Naive B cell (primary cell): ENCODE measurements at places on chromosomes 1 and 21. TPM values are rescaled to one million over a fixed set of nuclear protein-coding genes. Genes with fewer than 3 reads are reported as not detected.

DNA sequence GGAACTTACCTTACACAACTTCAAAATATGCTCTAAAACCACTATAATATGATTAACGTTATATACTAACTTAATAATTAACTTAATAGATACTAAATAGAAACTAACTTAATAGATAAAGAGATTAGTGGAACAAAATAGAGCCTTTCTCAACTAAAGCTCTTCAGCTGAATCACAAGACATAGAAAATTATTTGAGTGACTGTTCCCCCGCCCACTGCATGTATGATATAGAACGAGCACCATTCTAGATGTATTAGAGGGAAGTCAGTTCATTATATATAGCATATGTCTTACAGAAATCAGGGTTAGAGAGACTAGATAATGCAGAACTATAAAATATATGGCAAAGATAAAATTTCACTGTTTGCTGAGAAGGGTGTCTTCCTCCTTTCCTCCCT lies 16.3 kb downstream of the LYPLAL1 start:
- no peak for DNase-seq

DNA sequence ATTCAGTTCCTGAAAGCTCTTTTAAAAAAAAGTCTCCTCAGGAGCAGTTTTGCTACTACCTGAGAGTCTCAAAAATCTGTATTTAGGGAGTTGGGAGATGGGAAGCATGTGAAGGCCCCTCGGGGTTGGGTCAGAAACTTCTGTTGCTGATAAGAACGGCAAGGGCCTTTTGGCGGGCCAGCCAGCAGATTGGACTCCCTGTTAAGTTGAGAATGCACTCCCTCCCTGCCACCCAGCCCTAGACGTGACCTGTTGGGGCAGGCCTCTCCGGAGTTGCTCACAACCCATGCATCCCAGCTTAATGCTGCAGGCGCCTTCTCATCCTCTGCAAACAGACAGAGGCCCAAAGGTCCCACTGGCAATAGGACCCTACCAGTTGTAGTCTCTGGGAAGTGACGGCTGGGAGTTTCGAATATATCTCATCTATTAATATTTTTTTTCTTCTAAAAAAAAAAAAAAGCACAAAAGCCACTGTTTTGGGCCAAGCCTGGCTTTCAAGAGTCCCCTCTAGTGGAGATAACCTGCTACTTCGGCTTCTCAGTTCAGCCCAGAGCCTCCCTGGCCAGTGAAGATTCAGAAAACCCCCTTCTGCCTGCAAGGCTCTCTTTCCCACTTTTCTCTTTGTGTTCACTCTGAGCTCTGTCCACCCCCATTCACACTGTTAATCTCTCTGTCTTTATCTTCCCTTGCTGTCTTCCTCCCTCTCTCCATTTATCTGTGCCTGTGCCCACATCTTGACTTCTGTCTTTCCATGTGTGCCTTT lies 5.3 kb downstream of the PLXNA2 start:
- DNase-seq = no peak

GRCh38 chr1:166167572-166167925 lies 748 bp upstream of the FAM78B start:
- no peak for DNase-seq

DNA sequence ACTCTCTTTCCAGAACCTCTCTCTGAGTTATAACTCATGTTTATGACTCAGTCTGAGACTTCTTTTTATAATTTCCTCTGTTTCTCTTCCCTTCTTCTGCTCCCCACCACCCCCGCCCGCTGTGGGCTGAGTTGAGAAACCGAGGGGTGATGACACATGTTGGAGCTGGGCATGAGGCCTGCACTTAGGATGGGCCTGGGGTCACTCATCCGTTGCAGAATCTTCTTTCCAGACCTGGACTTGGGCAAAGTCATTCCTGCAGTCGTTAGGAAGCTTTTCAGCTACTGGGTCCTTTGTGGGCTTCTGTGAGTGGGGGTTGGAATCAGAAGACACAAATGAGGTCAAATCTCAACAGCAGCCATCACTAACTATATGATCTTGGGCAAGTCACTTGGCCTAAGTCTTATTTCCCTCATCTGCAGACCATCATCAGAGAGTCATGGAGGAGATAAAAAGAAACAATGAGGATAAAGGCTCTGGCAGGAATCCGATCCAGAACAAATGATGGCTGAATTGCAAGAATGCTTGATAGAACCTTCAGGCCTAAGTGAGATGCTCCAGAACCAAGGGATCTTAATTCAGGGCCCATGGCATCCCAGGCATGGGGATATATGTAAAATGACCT lies 53.4 kb downstream of the RPS6KA1 start:
- no peak for DNase-seq

DNA sequence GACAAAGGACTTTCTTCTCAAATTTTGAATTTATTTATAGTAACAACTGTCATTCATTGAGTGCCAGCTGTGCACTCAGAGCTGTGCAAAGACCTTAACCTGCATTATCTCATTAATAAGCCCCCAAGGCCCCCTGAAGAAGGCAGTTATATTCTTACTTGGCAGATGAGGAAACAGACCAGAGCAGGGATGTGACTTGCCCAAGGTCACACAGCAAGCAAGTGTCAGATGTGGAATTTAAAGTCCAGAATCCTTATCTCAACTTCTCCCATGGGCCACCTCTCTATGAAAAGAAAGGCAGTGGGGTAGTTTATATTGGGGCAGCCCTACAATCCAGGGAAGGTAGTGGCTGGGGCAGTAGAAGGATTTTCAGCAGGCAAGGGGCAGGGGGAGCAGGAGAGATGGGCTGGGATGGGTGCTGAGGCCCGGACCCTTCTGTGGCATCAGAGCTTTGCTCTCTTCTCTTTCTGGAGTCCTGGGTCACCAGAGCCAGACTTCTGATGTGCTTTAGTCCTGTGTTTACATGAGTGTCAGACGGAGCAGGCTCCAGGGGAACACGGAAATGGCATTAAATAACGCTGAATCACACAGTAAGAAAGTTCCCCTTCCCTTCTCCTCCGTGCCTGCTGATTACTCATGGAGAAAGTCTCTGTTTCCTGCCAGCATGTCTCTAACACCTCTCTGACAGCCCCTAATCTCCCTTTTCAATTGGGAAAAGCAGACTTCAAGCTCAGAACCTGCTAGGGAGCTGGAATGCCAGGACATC lies 39.5 kb downstream of the EPHB2 start:
- DNase-seq = no peak

- no peak for DNase-seq
Measured at GRCh38 chr1:108089477-108089876, 110.7 kb downstream of the SLC25A24 start.

- DNase-seq = no peak
Measured at GRCh38 chr1:179743679-179744400, 749 bp downstream of the FAM163A start.

DNA sequence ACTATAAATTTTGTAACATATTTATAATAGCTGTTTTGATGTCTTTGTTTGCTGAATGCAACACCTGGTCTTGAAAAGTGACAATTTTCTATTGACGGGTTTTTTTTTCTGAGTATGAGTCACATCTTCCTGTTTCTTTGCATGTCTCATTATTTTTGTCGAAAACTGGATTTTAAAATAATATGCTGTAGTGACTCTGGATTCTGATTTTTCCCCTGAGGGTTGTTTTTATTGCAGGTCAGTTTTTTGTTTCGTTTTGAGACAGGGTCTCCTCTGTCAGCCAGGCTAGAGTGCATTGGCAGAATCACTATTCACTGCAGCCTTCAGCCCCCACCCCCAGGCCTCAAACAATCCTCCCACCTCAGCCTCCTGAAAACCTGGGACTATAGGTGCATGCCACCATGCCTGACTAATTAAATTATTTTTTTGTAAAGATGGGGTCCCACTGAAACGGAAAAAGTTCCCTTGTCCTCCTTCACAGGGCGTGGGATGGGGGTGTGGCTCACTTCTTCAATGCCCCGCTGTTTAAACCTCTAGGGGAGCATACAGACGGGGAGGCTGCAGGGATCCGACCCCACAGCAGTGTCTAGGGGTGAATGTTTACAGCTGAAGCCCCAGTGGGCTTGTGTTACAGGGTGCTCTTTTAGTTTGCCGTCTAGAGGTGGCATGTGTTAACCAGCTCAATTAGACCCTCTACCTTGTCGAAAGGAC lies 11.3 kb upstream of the PPIE start:
- no peak for DNase-seq

DNA sequence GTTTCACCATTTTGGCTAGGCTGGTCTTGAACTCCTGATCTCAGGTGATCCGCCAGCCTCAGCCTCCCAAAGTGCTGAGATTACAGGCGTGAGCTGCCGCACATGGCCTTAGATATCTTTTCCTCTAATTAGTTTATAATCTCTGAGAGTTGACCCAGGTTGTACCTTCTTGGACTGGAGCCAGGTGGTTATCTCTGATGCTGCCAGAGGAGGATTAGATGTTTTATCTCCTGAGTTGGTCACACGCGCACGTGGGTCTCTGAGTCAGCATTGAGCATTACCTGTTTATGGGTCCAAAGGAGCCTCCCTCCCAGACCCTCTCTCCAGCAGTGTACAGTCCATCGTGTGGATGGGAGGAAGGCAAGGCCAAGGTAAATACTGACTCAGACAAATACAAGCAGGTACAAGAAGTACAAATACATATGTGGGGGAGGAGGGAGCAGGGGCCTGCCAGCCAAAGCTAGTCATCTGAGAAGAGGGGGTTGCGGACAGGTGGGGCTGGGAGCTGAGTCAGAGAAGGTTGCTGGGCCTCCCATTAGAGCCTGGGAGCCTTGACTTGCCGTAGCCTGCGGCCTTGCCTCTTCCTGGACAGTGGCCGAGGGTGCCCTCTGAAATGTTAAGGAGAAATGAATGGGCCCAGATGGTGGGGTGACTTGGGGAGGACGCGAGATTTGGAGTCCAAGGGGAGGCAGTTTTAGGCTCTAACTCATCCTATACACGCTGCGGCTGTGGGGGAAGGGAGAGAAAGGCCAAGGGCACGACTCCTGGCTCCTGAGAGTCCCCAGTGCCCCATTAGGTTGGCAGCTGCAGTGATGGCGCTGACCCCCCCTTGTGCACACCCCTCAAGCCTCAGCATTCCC lies 13.1 kb downstream of the IL6R start:
- no peak for DNase-seq

Gene C1orf185
- polyA plus RNA-seq = not detected

Gene FBLIM1
- not detected for polyA plus RNA-seq

Gene TNFSF4
- polyA plus RNA-seq = 1.2 TPM
